NCI-H1092 (cell line): ENCODE measurements at places on chromosomes 12 and 14.

- DNase-seq = no peak
Measured at GRCh38 chr14:78143489-78144145, 26.6 kb upstream of the NRXN3 start.

DNA sequence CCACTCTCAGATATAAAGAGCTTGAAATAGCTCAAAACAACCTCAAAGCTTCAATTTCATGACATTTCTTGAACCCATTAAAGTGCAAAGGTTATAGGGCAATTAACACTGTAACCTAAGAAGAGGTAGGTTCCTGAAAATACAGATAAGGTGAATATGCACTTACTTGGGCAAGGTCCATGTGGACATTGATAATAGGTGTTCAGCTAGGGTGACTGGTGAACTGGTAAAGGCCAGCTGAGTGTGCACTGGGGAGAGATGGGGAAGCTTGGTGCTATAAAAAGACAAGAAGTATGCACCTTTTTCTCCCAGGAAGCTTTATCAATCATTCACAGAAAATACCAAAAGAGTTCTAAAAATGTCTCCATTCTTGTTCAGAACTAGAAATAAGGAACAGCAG lies 418.6 kb downstream of the SLC16A7 start:
- no peak for DNase-seq

DNA sequence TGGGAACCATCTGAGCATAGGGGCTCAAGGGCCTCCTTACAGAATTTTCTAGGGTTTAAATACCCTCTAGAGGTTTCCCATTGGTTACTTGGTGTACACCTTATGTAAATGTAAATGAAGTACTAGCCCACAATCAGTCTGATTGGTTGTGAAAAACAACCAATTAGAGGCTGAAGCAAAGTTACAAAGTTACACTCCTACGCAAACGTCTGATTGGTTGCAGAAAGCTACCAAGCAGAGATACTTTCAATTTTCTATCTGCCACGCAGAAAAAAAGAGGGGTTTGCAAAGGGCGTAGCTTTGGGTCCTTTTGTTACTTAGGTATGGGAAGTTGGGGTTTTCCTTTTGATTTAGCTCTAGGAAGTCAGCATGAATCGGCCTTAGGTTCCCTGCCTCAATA lies 1.8 kb upstream of the TMEM19 start:
- no peak for DNase-seq

- no peak for DNase-seq
Measured at GRCh38 chr12:86838711-86839110, 582.5 kb upstream of the MGAT4C start.

DNA sequence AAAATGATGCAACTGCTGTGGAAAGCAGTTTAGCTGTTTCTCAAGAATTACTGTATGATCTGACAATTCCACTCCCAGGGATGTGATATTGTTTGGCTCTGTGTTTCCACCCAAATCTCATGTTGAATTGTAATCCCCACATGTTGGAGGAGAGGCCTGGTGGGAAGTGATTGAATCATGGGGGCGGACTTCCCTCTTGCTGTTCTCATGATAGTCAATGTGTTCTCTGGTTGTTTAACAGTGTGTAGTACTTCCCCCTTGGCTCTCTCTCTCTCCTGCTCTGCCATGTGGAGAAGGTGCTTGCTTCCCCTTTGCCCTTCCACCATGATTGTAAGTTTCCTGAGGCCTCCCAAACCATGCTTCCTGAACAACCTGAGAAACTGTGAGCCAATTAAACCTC lies 93.4 kb upstream of the CPM start:
- no peak for DNase-seq

DNA sequence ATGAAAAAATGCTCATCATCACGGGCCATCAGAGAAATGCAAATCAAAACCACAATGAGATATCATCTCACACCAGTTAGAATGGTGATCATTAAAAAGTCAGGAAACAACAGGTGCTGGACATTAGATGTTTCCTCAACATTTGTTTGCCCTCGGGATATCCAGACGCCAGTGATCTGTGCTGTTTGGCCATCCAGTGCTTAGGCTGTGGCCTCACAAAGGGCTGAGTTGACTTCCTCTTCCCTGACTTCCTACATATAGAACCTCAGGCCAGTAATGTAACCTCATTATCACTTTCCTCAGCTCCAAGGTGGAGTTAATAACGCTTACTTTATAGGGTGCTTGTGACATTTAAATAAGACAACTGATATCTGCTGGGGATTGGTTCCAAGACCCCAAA lies 51.8 kb downstream of the SLC15A5 start:
- DNase-seq = no peak

DNA sequence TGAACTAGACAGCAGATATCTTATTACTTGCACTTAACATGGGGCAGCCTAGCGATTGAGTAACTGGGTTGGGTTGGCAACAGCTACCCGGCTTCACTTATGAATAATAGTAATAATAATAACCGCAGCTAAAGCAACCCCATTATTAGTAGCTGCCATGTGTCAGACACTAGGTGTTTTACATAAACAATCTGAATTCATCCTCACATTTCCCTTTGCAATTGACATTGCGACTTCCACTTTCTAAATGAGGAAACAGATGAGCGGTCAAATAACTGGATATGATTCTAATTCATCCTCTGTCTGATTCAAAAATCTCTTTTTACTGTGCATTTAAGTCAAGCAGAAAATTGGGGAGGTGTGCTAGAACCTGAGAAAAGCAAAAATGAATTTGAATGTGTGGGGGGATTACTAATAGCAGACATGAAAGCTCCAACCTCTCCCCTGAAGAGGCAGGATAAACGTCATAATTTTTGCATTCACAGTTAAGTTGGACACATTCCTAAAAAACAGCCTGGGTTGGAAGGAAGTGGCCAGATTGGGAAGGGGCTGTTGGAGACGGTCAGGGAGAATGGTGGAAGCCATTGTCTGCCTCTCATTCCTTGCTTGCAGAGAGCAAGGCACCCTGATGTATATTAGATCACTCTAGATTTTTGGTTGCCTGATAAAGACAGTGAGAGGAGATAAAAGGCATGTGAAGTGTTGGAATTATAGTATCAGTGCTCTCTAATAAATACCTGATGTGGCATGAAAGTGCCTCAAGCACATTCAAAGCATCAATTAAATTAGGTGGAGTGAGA lies 13.1 kb downstream of the EMP1 start:
- DNase-seq = no peak
